NCI-H1105 treated with DMSO at 0.1 percent for 48 hours (cell line): ENCODE measurements at places on chromosomes 12 and 14.
A peak's percentile ranks its signal among the peaks of the same experiment; 100 is the strongest.

DNA sequence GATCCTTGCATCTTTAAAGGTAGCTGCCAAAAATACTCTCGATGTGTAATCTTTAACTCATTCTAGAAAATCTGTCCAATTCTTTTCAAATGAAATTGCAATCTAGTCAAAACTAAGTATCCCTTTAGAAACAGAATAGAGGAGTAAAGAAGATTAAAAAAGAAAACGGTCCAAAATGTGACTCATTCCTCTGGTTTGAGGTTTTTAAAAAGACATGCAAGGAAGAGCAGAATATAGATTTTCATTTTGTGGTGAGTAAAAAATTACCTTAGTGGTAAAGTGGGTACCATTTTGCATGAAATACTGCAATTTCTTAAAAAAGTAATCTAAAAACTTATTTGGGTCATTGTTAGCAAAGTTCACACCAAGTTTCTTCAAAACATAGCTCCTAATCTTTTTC is 108.4 kb downstream of the BRMS1L start:
- no peak for DNase-seq

DNA sequence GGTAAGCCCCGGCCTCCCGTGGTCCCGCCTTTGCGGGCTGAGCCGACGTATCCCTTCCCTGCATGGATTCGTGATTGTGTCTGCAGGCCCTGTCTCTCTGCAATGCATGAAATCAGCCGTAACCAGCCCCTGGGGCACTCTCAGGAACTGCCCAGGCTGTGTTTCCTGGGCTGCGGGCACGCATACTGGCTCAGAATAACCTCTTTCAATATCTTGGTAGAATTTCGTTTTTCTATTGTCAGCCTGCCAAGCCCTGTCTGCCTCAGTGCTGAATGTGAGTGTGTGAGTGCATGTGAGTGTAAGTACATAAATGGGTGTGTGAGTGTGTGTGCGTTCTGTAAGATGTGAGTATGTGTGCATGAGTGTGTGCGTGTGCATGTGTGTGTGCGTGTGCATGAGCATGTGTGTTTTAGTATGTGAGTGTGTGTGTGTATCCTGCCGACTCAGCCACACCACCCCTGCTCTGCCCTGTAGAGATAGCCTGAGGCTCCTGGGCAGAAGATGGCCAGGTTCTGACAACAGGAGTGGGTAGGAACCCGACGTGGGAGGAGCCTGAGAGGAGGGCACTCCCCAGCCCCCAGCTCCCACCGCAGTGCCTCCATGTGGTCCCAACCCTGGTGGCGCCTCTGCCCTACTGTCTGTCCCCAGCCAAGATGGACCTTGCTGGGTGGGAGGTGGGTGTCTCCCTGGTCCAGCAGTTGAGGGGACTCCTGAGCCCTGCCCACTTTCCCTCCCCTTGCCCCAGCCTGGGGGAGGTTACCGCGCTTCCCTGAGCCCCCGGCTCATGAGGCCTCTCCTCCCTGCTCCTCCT is 268.8 kb downstream of the ADGRD1 start:
- DNase-seq: no peak

DNA sequence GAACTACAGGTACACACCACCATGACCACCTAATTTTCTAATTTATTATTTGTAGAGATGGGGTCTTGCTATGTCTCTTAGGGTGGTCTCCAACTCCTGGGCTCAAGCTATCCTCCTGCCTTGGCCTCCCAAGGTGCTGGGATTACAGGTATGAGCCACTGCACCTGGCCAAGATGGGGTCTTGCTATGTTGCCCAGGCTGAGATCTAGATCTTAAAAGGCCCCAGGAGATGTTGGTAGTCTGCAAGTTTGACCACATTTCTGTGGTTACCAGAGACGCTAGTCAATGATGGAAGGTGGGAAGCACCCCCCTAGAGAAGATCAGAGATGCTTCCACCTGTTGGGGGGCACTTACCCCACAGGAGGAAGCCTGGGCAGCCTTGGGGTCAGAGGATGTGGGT is 34.7 kb downstream of the FOXN4 start:
- DNase-seq: no peak

DNA sequence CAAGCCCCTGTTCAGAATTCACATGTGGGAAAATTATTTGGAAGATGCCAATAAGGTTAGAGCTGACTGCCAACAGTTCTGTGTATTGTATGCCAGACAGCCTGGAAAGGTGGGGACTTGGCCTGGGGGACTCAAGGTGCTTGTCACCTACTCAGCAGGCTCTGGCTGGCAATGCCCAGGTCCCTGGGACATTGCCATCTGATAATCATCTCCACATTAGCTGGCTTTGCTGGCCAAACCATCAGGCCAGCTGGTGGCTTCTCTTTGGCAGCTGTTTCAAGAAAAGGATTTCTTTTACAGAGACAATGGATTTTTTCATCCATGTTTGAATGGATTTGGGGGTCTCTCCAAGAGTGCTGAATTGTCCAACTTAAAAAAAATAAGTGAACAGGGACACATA is 165.2 kb downstream of the BRMS1L start:
- DNase-seq: peak; percentile 27

GRCh38 chr12:54497883-54498282 is 331 bp downstream of the NCKAP1L start:
- DNase-seq: no peak
